ENCODE measurements at places on chromosomes 12 and 14. TPM values are rescaled to one million over a fixed set of nuclear protein-coding genes. Genes with fewer than 3 reads are reported as not detected.

RPGRIP1 gene
- total RNA-seq = not detected

NDUFA9 gene
- 37.6 TPM for total RNA-seq

ADCK1 gene
- 6.2 TPM for total RNA-seq

TDG gene
- total RNA-seq = 20.0 TPM

KRT72 gene
- total RNA-seq = not detected

CMAS gene
- total RNA-seq = 26.0 TPM

ATL1 gene
- 4.0 TPM for total RNA-seq

HOXC13 gene
- total RNA-seq = not detected

SLC6A13 gene
- total RNA-seq = 0.30 TPM

FBXO33 gene
- 20.3 TPM for total RNA-seq

CCDC63 gene
- total RNA-seq = not detected

SART3 gene
- total RNA-seq = 44.5 TPM

TSPAN19 gene
- total RNA-seq = not detected

LIMA1 gene
- 123 TPM for total RNA-seq

TRPV4 gene
- total RNA-seq = 1.4 TPM

MYF5 gene
- not detected for total RNA-seq

SRSF5 gene
- total RNA-seq = 96.0 TPM

TDRD9 gene
- 8.5 TPM for total RNA-seq

ANKRD33 gene
- total RNA-seq = 0.03 TPM

ESR2 gene
- total RNA-seq = 0.33 TPM

SDS gene
- not detected for total RNA-seq

EXD2 gene
- 23.3 TPM for total RNA-seq

LHX5 gene
- total RNA-seq = not detected

CLEC2B gene
- 4.8 TPM for total RNA-seq

SYNE3 gene
- total RNA-seq = 10.2 TPM

ANG gene
- total RNA-seq = 6.8 TPM

NFATC4 gene
- total RNA-seq = 76.4 TPM

ESPL1 gene
- 2.3 TPM for total RNA-seq

MMP17 gene
- total RNA-seq = 7.8 TPM

PPFIA2 gene
- total RNA-seq = 2.6 TPM

GDF3 gene
- not detected for total RNA-seq

DNM1L gene
- total RNA-seq = 88.4 TPM

IL26 gene
- total RNA-seq = 2.0 TPM

MUCL1 gene
- not detected for total RNA-seq

WDR89 gene
- 10.6 TPM for total RNA-seq

MMP19 gene
- total RNA-seq = 16.2 TPM

Measured in smooth muscle cell of the pulmonary artery (primary cell).